ENCODE measurements at places on chromosomes 7 and 10.

DNA sequence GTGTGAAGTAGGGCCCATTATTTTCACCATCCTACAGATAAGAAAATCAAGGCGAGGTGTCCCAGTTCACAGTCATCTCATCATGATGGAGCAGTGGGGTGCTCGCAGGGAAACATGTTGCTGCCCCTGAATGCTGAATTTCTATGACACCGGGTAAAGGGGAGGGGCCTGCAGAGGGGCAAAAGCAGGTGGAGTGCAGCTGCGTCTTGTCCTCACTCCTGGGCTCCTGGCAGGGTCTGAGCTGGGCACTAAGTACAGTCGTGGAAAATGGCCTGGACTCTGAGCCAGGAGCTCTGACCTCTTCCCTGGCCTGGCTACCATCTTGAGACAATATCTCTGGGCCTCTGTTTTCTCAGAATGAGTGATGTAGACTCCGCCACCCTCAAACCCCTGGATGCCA is 253.1 kb upstream of the PITRM1 start:
- no peak for DNase-seq

DNA sequence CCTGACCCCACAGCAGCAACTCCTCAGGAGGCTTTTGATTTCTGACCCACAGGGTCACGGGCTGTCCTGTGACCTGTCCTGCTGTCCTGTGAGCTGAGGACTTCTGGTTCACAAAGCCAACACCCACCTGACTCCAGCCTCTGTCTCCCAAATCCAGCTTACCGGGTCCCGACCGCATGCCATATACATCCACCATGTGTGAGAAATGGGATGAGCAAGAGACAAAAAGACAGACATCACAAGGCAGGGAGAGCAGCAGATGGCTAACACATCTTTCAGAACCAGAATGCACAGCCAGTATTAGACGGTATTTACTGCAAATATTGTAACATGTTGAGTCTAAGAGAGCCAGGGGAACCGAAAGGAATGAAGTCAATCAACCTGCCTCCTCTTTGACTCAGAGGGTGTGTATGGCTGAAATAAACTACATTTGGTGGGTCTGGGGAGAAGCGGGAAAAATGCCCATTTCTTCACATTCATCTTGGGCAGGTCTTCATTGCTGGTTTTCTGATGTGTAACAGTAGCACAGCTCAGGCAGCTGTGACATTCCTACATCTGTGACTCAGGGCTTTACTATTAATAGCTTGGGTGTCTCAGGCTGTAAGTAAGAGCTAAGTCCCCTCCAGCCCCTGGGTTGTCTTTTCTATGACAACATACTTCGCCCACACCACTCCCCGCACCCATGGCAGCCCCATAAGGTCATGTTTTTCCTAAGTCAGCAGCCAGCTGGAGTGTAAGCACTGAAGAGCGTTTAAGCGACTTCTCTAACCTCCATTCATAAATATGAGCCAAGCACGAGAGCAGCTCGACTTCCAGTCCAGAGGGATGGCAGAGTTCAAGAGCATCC is 25.0 kb downstream of the ABLIM1 start:
- no peak for DNase-seq

- DNase-seq: no peak
These were observed 99.3 kb upstream of the FAM20C start for GRCh38 chr7:92888-93672.

DNA sequence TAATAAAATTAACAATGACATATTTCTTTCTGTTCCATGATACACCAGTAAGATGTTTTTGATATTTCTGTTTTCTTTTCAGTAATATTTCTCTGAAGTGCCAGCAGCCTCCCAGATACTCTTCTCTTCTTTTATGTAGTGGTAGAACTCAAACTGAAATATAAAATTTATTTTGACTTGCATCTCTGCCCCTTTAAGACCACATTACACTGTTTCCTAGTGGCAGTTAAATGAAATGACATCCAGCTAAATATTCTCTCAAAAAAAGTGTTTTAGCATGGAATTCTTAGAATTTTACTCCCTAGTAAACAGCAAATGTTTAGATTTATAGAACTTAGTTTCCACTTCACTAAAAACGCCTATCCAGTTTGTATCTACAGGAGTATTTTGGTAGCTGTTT is 237.2 kb upstream of the MTPN start:
- no peak for DNase-seq

DNA sequence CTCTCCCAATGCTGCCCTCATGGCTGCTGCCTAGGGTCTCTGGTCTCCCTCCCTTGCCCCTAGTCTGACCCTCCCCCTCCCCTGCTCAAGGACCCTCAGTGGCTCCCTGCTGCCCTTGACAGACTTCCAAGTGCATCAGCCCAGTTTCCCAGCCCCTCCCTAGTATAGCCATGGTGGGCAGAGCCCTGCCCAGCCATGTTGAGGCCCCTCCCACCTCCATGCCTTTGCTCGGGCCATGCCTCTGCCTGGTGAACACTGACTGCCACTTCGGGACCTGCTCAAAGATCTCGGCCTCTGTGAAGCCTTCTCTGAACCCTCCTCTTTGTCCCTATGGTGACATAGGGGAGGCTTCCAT is 73.2 kb downstream of the MYL10 start:
- no peak for DNase-seq

GRCh38 chr7:26863518-26864308 is 677 bp downstream of the SKAP2 start:
- DNase-seq: peak; percentile 6

- DNase-seq: no peak
These were observed 1199.9 kb downstream of the GATA3 start for GRCh38 chr10:9254353-9254752.

DNA sequence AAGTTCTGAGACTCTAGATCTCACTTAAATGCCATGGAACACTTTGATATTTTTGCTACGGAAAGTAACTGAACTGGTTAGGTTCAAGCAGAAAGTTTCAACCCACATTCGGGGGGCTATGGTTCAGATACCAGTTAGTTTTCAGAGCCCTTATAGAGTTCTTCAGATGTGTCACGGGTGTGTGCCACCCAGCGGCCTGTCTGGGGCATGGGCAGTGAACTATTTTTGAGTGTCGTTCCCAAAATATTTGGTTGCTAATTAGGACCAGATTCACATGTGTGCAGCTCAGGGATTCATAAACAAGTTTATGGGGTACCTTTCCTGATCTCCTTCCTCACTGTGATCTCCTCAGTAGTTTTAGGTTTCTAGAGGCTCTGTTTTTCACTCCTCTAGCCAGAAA is 271.9 kb downstream of the C7orf25 start:
- DNase-seq: no peak

DNA sequence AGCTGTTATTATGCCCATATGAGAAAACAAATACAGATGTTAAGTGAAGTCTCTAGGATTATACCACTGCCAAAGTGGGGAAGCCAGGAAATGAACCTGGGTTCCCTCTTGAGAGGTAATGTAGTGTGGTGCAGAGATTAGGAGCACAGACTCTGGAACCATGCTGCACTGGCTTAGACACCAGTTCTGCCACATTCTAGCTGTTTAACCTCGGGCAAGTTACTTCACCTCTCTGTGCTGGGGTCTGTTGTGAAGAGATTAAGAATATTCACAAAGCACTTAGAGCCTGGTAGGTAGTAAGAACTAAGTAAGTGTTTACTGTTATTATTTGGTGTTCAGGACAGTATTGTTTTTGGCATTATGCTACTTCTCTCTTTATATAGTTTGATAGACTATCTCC is 41.9 kb downstream of the PDE6C start:
- DNase-seq: no peak

DNA sequence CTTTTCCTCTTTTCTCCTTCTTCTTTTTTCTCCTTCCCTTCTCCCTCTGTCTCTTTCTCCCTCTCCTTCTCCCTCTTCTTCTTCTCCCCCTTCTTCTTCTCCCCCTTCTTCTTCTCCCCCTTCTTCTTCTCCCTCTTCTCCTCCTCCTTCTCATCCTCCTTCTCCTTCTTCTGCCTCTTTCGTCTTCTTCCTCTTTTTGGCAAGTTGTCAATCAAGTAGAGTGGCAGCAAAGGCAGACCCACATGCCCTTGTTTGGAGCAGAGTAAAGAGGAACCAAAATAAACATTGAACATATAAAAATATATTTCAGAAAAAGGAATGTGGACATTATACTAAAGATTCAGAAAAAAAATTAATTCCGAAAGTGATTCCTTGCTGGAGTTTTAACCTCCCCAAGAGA is 59.6 kb upstream of the ZNF33B start:
- no peak for DNase-seq

DNA sequence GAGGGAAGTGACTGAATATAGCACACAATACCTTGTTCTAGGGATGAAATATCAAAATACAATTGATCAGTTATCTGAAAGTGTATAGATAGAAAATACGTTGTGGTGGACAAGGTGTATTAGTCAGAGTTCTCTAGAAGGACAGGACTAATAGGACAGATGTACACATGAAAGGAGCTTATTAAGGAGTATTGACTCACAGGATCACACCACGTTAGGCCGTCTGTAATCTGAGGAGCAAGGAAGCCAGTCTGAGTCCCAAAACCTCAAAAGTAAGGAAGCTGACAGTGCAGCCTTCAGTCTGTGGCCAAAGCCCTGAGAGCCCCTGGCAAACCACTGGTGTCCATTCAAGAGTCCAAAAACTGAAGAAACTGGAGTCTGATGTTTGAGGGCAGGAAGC is 406.1 kb downstream of the MDFIC start:
- no peak for DNase-seq

DNA sequence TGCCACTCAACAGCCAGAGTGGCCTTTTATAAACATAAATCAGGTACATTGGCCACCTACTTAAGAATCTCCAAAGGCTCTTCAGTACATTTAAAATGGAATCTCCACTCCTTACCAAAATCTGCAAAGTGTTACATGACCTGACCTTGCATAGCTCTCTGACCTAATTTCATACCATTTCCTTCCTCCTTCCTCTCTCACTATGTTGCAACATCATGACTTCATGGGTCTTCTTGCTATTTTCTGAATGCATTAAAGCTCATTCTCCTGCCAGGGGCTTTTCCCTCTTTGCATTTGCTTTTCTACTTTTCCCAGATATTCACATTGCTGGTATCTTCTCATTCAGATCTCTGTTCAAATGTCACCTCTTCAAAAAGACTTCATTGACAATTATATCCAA is 22.1 kb upstream of the PPP1R17 start:
- DNase-seq: no peak

DNA sequence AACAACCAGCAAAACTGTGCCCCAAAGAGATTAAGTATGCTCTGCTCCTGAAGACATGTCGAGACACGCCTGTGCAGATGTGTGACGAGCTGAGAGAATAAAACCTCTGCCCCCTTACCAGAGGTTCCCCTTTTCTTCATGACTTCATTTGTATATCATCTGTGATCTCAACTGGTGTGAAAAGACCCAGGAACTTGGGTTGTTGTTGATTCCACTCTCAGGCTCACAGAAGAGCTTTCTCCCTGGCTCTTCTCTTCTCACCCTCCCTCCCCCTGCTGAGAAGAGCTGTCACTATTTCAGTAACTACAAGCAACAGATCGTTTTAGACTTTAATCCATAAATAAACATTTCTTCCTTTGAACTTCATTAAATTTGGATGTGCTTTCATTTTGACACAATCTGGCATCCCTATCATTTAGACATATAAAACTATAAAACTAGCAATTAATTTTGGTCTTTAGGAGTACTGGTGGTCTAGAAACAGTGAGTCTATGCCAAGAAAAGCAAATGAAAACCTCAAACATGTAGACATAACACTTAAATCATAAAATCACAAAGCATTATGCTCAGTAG is 179.3 kb upstream of the FZD8 start:
- DNase-seq: no peak

Data from posterior cingulate gyrus (tissue), 11 donors.